ENCODE measurements at places on chromosomes 3 and 15.

GRCh38 chr3:134680796-134681521 lies 30.1 kb upstream of the KY start:
- no peak for DNase-seq

DNA sequence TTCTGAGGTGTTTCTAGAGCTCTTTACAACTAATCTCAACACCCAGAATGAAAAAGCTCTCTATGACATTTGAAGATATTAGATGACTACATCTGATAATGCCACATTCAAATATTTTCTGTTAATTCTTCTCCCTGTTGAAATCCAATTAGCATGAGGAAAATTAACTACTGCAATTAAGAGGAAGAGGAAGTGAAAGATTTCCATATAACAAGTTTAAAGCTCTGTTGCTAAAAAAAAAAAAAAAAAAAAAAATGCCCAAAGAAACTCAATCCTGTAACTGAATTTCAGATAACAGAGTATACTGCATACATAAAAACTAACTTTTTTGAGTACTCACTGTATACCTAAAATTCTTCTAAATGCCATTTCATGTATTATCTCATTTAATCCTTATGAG lies 109.8 kb downstream of the TNIK start:
- DNase-seq = no peak

GRCh38 chr15:65862682-65863081 lies 6.6 kb upstream of the RAB11A start:
- DNase-seq = no peak

- no peak for DNase-seq
Measured at GRCh38 chr3:119810018-119810435, 28.1 kb downstream of the NR1I2 start.

GRCh38 chr3:132593947-132594323 lies 3.1 kb upstream of the ACKR4 start:
- DNase-seq = no peak

DNA sequence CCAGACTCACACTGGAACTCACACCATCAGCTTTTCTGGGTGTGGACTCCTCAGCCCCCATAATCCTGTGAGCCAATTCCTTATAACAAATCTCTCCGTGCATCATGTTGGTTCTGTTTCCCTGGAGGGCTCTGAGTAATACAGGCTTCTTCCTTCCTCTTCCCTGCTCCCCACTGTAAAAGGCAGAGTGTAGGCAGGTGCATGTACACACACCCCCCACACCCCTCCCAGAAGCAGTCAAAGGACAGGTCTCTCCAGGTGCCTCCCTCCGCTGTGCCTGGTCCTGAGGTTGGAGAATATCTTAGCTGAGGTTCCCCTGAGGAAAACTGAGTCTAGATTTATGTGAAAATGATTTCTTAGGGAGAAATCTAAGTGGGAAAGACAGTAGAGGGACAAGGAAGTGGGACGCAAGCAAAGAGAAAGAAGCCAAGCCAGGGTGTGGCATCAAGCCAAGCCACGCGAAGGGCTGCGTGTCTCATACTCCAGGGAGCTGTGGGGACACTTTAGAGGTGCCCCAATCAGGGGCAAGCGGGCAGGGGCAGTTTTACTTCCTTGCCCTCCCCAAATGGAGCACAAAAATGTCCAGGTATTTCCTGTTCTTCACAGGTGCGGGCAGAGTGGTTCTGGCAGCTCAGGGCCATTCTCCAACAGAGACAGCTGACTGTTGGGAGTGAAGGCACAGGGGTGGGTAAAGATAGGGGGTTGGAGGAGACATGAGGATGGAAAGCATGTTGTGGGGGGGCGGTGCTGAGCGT lies 86.6 kb downstream of the HMG20A start:
- DNase-seq = no peak

DNA sequence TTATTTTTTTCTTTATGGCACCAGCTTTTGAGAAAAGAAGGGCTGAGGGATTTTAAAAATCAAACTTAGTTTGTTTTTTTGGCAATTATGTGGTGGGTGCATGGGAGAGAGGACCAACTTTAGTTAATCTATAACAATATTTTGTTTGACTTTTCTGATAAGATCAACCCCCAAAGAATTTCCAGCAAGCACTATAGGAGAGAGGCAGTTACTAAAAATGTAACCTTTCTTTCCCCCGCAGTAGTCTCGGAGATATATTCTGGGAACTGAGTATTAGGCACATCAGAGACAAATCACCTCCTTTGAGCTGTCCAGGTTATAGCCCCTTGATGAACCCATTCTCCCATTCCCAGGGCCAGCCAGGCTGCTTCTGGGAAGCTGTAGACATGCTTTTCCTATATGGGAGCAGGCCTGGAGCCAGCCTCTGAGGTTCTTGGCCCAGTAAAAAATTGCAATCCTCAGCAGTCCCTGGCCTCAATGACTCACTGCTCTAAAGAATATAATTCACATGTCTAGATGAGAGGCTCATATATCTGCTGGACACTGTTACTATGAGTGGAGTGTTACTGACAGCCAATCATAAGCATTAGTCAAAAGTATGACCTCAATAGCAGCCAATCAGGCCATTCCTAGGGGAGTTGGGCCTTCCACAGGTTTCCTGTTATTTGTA lies 138.3 kb upstream of the AGBL1 start:
- DNase-seq = peak; percentile 5

- DNase-seq = no peak
Measured at GRCh38 chr15:92714077-92714476, 58.5 kb upstream of the FAM174B start.

- DNase-seq = no peak
Measured at GRCh38 chr3:179955809-179956208, 80.9 kb downstream of the PEX5L start.

GRCh38 chr15:84653584-84653909 lies 536 bp downstream of the WDR73 start:
- no peak for DNase-seq

- no peak for DNase-seq
Measured at GRCh38 chr3:189142527-189142926, 29.2 kb upstream of the TPRG1 start.

Measured in GOT3 (cell line).